Activated T-helper 9 cell treated with anti-CD3 and anti-CD28 coated beads, Interleukin-2, amount 50 U/mL, for 16 hours (primary cell): ENCODE measurements at places on chromosomes 5 and 9.

- DNase-seq = no peak
Measured at GRCh38 chr9:93592008-93592642, 15.7 kb downstream of the PHF2 start.

DNA sequence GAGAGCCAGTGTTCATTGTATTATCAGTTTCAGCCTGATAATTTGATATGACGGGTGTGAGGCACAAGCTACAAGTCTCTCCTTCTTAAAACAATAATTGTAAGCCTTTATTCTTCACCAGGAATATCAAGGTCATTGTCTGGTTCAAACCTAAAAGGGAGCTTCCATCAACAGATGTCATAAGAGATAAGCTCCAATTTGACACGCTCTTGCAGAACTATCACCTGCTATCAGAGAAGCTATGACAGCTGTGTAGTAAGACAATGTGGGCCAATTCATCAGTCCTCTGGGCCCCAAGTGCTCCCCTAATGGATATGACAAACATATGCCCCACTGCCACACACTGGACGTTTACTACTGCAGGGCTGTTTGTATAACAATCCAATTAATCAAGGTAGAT, 1010.2 kb upstream of the DMAC1 start:
- no peak for DNase-seq

DNA sequence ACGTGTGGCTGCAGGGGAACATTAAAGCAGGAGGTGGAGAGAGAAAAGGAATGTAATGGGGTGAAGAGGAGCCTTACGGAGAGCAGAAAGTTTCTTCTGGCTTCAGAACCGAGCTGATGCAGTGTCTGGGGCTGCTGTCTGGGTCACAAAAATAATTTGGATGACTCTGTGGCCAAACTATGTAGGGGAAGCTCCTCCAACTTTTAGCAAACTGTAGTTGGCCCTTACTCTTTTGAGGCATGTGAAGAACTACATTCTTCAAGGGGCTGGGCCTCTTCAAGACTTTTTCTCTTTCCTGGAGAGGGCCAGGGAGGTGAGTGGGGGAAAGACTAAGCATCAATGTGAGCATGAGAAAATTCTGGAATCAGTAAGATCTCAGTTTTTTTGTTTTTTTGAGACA, 31.9 kb upstream of the SPARC start:
- DNase-seq = no peak

- DNase-seq = no peak
Measured at GRCh38 chr9:69199769-69200470, 25.8 kb downstream of the TJP2 start.

GRCh38 chr5:133041157-133041784, 10.5 kb upstream of the HSPA4 start:
- no peak for DNase-seq

DNA sequence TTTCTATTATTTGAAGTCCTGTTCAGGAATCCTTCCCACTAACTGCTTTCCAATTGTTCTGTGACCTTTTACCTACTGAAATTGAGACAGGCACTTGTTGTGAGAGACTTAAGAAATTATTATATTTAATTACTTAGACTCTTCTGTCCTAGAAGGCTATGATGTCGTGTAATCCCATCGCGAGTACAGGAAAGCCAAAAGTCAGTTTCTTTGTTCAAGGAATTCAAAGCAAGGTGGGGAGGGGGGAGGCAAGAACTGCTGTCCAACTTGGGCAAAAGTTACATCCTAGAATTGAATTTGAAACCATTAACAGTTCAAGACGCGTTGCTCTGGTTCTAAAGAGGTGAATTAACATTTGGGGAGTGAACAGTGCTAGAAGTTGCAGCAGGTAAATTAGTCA, 17.9 kb downstream of the NDUFA8 start:
- no peak for DNase-seq

GRCh38 chr5:109865637-109866036, 175.9 kb downstream of the MAN2A1 start:
- DNase-seq = no peak

DNA sequence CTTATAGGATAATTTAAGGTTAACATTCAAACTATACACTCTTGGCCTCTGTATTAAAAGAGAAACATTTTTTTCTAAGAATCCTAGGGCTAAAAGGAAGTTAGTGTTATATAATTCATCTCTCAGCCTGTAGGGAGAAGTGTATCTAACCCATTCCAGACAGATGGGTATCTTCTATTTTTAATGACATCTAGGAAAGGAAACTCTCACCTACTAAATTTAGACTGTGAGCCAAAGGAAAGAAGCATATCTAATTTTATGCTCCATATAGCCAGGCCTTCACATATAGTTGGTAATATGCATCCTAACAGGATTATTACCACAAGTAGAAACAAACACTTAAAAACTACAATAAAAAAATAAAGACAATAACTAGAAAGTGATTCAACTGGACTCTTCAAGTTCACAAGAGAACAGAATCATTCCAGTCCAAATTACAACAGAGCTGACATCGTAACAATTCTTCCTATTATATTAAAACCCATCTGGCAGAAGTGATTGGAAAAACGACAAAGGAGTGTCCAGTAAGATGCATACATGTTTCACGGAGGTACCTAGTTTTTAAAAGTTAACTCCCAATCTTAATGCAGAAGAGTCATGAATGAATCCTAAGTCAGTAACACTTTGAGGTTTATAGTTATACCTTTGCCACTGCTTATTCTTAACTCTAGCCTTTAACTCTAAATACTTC, 39.4 kb downstream of the SCAI start:
- DNase-seq = no peak

- DNase-seq = no peak
Measured at GRCh38 chr5:79002374-79002773, 17.3 kb upstream of the ARSB start.

- DNase-seq = no peak
Measured at GRCh38 chr9:113853333-113853732, 22.8 kb upstream of the ZNF618 start.

GRCh38 chr5:149820012-149820411, 89.9 kb downstream of the PPARGC1B start:
- no peak for DNase-seq

DNA sequence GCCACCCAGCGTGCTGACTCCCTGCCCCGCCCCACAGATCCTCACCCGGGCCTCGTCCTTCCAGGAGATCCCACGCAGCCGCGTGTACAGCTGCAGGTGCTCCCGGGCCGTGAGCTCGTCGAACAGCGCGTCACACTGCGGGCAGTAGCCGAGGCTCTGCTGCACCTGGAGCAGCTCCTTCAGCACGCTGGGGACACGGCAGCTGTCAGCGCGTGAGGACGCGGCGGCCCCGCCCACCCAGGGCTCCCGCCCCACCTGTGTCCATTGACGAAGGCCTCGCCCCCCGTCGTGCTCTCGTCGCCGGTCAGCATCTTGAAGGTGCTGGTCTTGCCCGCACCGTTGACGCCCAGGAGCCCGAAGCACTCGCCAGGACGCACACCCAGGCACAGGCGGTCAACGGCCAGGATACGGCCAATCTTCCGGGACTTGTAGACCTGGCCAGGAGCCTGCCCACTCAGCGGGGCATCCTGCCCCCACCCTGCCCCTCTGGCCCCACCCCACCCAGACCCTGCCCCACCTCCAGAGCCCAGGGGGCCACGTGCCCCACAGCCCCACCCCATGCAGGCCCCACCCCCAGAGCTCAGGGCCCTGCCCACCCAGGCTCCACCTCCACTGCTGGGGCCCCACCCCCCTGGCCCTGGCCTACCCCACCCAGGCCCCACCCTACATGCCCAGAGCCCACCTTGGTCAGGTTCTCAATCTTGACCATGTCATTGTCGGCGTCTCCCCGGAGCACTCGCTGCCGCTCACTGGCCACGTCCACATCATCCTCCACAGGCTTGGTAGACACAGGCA, 13.8 kb upstream of the CLIC3 start:
- DNase-seq = no peak

GRCh38 chr9:21504894-21505293, 22.8 kb upstream of the IFNE start:
- DNase-seq = no peak

DNA sequence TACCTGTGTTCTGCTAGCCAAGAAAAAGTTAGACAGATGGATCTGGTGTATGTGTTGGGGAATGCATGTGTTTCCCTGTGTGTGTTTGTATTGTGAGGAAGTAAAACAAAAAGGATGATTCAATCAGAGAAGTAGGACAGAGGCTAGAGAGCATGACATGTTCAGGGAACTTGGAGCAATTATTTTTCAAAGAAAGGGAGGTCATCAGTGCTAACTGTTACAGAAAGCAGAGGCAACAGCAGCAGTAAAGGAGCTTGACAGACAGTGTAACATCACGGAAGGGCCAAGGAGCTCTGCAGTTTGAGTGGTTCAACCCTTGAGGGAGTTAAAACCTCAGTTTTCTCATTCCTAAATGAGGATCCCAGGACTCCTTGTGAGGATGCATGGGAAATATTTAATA, 13.2 kb downstream of the SPINK1 start:
- DNase-seq = no peak

DNA sequence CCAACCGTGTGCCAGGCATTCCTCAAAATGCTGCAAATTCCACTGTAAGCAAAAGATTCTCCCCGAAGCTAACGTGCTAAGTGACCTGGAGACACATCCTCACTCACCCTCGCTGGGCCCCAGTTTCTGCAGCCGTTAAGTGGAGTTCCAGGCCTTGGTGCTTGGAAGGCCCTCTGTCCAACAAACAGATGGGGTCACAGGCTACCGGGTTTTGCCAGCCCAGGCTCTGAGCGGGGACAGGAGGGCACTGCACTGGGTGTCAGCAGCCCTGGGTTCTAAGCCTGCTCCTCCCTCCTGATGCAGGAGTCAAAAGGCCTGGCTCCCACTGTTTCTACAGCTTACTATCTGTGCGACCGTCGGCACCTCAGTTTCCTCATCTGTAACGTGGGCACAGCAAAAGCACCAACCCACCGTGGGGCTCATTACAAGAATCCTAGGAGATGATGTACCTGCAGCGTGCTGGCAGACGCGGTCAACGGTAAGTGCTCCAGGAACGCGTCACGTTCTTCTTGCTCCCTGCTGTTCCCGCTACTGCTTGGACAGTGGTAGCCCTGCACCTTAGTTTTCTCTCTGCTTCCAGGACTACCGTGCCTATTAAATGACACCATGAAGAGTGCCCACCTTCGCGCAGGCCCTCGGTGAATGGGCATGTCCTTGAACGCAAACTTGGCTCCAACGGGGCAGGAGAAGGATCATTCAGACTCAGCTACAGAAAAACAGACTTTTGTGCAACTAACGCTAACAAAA, 84.8 kb downstream of the ADAMTS2 start:
- no peak for DNase-seq

- no peak for DNase-seq
Measured at GRCh38 chr9:82720515-82720914, 342.4 kb downstream of the RASEF start.

- DNase-seq = no peak
Measured at GRCh38 chr9:98958271-98958984, 14.7 kb downstream of the COL15A1 start.

DNA sequence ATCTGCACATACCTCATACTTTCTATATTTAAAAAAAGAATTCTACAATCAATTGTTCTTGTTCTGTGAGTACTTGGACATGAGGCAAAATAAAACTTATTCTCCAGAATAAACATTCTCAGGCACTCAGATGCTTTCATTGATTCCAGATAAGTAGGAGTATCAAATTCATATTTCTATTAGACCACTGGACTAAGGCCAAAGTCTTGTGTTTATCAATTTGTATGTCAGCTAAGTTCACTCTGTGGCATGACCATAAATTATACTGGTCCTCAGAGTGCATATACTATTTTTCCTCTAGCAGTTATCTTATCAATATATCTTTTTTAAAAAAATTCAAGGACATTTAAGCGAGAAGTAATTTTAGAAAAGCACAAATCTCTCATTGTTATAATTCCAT, 28.2 kb downstream of the CDH10 start:
- no peak for DNase-seq

DNA sequence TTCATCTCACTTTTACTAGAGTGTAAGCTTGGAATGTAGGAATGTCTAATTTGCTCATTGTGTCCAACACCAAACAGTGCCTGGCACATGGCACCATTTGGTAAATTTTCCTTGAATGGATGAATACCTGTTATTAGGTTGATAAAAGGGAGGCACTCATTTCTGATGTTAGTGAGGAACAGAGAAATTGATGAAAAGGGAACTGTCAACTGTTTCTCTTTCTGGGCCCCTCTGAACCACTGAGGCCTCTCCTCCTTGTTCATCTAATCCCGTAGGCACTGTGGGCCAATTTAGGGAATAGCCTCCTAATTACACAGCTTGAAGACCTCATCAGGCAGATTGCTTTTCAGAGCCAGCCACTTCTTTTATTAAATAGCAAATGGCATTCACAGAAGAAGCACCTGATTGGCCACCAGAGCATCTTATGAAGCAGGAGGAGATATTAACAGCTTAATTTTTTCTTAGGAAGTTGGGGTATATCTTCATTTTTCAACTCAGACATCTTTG, 22.6 kb downstream of the MRRF start:
- DNase-seq = no peak

GRCh38 chr5:21071986-21072385, 1084.0 kb upstream of the CDH18 start:
- DNase-seq = no peak

DNA sequence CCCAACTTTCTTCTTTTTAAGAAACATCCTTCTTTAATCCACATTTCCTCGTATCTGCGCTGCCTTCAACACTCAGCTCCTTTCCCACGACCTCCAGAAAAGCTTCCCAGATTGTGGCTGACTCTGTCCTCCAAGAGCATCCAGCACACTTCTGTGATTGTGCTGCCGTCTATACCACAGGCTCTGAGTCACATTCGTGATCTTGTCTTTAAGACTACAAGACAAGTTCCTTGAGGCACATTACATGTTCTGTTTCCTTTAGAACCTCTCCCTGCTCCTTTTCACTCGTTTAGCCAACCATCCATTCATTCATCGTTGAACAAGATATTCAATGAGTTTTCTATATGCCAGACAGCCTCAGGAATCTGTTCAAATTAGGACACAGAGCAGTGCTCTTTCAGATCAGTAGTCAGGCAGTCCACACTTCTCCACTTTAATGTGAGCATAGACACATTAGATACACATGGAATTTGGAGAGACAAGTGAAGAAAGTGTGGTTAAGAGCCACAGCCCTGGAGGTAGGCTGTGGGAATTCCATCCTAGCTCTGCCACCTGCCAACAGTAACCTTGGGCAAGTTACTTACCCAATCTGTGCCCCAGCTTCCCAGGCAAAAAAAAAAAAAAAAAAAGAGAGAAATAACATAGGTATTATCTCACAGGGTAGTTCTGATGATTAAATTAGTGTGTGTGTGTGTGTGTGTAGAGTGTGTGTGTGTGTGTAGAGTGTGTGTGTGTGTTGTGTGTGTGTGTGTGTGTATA, 18.9 kb downstream of the WHRN start:
- no peak for DNase-seq

- DNase-seq = no peak
Measured at GRCh38 chr5:146520731-146521130, 4.7 kb upstream of the GPR151 start.

DNA sequence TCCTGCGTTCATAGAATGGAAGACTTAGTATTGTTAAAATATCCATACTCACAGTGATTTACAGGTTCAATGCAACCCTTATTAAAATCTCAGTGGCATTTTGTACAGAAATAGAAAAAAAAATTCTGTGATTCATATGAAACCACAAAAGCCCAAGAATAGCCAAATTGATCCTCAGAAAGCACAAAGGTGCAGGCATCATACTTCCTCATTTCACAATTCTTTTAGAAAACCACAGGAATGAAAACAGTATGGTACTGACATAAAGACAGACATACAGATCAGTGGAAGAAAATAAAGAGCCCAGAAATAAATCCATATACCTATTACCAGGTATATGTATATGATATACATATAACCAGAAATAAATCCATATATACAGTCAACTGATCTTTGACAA, 86.8 kb upstream of the MEGF10 start:
- DNase-seq = no peak

GRCh38 chr5:178238711-178239592, 6.3 kb upstream of the PHYKPL start:
- no peak for DNase-seq
